ENCODE measurements at places on chromosomes 3 and 15.

GRCh38 chr15:80367661-80368060 lies 36.5 kb upstream of the ARNT2 start:
- DNase-seq: no peak

GRCh38 chr3:58293516-58293915 lies 12.5 kb upstream of the RPP14 start:
- no peak for DNase-seq

- DNase-seq: no peak
These were observed 386.2 kb upstream of the ARHGEF26 start for GRCh38 chr3:153734777-153735551.

DNA sequence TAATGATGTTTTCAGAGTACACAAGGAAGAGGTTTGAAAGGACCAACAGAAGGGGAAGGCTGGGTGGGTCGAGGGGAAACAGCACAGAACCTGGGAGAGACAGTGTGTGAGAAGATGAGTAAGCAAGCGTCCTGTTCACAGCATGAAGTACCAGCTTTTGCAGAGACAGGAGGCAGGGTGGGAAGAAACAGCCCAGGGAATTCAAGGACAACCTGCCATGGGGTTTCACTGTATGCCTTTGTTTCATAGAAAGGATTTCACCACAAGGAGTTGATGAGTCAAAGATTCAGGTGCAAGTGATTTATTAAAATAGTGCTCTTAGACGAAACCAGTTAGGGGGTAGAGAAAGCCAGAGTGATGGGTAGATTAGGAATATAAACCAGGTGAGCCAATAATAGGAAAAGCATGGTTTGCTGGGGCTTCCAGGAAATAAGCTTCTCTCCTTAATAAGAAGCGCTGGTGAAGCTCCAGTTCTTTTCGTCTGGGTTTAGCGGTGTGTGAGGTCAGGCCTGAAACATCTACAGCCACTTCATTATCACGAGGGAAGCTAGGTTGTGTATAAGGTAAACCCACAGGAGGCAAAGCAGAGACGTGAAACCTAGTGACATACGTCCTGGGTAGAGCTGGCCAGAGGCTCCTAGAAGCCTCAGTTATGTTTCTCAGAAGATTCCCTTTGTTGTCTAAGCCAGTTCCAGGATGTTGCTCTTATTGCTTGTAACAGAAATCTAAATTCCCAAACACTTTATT lies 3.9 kb downstream of the HHLA2 start:
- no peak for DNase-seq

DNA sequence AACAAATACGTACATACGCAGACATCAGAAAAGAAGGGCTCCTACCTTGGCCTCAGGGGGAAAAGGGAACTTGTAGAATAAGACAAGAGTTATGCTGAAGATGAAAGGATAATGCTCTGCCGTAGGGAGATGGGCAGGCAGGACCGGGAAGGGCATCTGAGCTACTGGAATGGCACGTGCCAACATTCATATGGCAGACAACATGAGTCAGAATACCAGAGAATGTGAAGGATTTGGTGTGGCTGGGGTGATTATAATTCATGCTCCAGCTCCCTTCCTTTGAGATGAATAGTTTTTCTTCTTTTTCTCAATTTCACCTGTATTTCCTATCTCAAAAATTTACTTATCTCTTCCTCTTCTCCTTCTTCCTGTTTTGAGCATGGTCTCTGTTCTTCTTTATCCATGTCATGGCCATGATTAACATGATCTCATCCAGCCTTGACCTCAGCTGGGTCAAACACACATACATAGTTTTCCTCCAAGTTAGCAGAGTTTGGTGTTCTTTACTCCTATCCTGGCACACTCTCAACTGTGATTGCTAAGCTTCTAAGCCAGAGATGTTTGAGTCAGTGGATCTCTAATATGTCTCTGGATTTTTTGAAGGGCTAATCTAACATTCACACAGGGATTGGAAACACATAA lies 507.0 kb downstream of the FOXP1 start:
- no peak for DNase-seq

DNA sequence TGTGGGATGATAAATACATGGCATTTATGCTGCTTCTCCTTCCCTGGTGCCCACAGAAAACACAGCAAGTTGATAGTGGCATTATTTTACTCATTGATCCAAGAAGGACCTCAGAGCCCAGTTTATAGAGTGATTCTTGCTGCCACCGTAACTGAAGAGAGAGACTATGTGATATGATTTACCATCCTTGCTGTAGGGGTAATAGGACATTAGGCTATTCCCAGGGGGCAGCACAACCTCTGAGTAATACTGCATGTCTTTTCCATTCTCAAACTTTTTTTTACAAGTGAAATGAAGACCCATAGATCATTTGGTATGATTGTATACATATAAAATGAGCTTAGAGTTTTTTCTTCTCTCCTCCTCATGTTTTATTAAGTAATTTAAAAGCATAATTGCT lies 136.4 kb downstream of the ABI3BP start:
- no peak for DNase-seq

DNA sequence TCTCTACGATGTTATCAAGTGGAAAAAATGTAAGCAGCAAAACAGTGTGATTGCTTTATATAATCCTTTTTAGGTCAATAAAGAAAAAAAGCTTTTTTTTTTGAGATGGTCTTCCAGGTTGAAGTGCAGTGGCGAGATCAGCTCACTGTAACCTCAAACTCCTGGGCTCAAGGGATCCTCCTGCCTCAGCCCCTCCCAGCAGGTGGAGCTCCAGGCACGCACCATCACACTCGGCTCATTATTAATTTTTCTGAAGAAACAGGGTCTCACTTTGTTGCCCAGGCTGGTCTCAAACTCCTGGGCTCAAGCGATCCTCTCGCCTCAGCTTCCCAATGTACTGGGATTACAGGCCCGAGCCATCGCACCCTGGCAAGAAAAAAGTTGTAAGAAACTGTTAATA lies 17.3 kb downstream of the RNF168 start:
- DNase-seq: peak; percentile 19

DNA sequence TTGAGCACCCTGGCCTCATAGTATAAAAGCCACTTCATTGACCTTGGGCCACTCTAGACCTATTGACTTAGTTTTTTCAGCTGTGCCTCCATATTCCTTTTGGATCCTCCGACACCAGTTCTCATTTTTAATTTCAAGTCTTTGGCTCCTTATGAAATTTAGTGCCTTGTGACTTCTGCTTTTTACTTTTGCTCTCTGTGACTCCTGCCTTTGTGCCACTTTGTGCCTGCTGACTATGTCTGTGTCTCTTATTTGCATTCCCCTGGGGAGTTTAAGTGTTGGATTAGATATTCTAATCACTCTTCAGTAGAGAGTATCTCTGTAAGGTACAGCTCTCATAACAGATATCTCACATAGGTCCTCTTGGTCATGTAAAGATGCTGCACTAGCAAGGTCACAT lies 39.6 kb upstream of the GPR149 start:
- no peak for DNase-seq

- DNase-seq: no peak
These were observed 3.1 kb upstream of the SLC24A1 start for GRCh38 chr15:65618560-65619109.

DNA sequence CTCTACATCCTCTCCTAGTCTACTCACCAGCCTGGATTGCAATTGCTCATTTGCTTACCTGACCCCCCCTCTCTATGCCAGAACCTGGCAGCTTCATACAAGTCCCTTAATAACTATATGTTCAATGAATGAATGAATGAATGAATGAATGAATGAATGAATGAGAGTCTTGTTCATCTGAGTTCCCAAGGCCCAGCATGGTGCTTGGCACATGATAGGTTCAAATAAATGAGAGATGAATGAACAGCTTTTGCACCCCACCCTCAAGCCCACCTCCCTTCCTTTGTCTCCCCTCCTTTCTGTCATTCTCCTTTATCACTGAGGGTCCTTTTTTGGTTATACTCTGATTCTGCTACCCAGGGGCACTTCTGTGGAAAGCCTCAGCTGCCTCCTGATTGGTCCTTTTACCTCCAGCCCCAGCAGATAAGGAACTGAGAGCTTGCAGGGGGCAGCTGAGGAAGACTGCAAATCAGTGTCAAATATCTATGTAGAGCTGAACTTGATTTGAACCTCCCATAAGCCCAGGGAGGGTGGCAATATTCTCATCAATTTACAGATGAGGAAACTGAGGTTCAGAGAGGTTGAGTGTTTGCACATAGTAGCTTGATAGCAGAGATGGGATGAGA lies 54.1 kb upstream of the CHRNB4 start:
- DNase-seq: no peak

- DNase-seq: no peak
These were observed 29.0 kb downstream of the CCDC80 start for GRCh38 chr3:112611752-112612515.

DNA sequence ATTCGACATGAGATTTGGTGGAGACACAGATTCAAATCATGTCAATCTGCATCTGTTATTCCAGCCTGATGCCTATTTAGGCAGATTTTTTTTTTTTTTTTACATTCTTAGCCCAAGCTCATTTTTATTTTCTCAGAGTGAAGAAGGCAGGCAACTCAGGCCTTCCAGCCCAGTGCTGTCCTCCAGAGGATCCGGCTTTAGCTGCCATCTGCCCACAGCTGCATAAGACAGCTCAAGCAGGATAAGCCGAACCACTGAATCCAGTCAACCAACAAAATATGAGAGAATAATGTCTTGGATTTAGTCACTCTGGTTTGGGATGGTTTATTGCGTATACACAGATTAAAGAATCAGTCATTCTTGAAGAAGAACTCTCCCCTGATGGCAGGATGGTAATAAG lies 19.9 kb upstream of the COLQ start:
- no peak for DNase-seq

GRCh38 chr3:17686613-17687012 lies 55.8 kb downstream of the TBC1D5 start:
- DNase-seq: no peak

DNA sequence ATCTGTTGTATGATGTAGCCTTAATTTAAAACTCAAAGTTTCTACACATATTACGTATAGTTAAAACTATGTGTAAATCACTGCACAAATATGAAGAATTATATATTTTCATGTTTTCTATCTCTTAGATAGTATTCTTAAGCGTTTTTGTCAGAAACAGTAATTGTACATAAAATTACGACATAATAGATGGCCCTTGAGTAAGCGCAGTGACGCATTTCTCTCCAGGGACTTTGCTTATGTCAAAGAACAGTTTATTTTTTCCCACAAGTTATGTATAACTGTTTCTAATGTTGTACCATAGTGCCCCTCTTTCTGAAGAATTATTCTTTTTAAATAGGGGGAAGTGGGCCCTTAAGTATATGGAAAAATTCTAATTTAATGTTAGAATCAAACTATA lies 934.0 kb downstream of the VGLL3 start:
- no peak for DNase-seq

GRCh38 chr3:109275702-109276293 lies 40.5 kb downstream of the DPPA2 start:
- DNase-seq: no peak

- no peak for DNase-seq
These were observed 42.0 kb downstream of the WWTR1 start for GRCh38 chr3:149615731-149616221.

DNA sequence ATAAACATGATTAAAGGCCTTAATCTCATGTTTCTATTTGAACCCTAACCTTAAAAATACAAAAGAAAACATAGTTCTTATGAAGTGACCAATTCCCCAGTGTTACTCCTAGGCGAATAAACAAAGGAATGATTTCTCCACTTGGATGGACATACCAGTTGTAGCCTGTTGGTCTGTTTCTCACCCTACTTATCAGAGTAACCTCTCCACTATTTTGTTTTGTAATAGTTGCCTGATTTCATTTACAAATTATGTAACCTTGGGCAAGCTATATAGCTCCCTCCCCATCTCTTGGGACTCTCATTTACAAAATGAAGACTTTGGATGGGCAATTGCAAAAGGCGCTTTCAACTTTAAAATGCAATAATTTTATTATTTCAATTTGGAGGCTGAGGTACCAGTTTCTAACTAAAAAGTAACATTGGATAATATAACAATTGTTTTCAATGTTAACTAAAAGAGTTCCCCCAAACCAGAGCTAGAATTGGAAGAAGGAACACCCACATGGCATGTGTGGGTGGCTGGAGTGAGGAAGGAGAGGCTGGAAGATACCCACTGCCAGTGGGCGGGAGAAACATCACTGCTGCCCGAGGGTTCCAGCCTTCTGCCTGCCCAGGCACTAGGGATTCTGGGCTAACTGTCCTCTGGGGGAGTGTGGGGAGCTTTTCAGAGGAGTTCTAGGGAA lies 74.2 kb downstream of the RFTN1 start:
- no peak for DNase-seq

GRCh38 chr3:143337387-143337786 lies 217.8 kb downstream of the CHST2 start:
- no peak for DNase-seq

- DNase-seq: no peak
These were observed 61.1 kb downstream of the AAGAB start for GRCh38 chr15:67193223-67193990.

DNA sequence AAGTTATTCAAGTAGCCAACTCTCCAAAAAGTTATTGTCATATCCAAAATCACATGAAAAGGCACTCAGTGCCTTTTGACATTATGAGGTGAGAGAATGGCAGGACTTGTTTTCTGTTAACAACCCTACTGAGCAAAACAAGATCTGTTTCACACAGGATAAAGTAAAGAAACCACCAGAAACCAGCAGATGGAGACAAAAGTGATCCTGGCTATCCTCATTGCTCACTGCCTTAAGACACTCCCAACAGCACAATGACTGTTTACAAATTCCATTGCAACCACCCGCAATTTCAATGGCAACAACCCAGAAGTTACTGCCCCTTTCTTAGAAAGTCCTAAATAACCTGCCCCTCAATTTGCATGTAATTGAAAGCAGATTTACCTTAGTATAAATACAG lies 352.6 kb upstream of the NDN start:
- DNase-seq: no peak

GRCh38 chr15:70342554-70343548 lies 245.1 kb upstream of the TLE3 start:
- DNase-seq: no peak

- no peak for DNase-seq
These were observed 3.4 kb upstream of the SNX22 start for GRCh38 chr15:64148168-64148567.

DNA sequence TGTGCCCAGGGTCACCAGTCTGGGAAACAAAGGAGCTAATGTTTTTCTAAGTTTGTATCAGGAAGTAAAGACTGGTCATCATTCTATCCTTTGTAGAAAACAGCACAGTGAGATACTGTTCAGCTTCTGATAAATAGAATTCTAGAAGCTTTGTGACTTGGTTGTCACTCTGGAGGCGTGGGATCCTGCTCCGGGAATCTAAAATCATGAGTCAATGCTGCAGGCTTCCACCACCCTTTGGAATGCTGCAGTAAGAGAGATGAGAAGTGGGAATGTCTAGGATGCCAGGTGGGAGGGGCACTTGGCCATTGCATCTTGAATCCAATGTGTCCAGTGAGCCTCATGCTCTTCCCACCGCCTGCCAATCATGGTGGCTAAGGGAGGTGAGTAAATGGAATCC lies 40.9 kb downstream of the SAMMSON start:
- DNase-seq: no peak

DNA sequence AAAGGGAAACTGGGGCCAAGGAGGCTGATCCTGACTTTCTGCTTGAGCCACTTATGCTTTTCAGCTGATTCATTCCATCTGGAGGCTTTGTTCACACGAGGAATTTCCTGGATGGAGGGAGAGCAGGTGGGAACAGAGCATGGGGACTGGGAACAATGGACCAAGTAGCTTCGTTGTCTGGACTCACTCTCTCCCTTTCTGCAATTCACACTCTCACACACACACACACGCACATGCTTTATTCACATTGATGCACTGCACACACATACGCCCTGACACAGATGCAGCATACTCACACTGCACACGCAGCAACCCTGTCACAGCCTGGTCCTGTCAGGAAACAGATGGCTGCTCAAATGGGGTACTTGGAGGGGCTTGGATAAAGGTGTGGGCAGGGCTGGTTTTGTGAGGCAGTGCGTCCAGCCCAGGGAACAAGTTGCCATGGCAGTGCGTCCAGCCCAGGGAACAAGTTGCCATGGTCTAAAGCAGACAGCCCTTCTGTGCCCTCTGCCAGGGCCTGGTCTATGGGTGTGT lies 19.8 kb upstream of the CHCHD6 start:
- no peak for DNase-seq
